ENCODE measurements at places on chromosomes 3 and 15.

DNA sequence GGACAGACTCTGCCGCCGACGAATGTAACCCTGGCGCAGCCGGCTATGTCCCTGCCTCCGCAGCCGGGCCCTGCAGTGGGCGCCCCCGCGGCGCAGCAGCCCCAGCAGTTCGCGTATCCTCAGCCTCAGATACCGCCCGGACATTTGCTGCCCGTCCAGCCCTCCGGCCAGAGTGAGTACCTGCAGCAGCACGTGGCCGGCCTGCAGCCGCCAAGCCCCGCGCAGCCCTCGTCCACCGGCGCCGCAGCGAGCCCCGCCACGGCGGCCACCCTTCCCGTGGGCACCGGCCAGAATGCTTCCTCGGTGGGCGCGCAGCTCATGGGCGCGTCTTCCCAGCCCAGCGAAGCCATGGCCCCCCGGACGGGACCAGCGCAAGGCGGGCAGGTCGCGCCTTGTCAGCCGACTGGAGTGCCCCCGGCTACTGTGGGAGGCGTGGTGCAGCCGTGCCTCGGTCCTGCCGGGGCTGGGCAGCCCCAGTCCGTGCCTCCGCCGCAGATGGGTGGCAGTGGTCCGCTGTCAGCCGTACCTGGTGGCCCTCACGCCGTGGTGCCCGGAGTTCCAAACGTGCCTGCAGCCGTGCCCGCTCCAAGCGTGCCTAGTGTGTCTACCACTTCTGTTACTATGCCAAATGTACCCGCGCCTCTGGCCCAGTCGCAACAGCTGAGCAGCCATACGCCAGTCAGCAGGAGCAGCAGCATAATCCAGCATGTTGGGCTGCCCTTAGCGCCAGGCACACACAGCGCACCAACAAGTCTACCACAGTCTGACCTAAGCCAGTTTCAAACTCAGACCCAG is 2.4 kb downstream of the TSC22D2 start:
- no peak for DNase-seq

DNA sequence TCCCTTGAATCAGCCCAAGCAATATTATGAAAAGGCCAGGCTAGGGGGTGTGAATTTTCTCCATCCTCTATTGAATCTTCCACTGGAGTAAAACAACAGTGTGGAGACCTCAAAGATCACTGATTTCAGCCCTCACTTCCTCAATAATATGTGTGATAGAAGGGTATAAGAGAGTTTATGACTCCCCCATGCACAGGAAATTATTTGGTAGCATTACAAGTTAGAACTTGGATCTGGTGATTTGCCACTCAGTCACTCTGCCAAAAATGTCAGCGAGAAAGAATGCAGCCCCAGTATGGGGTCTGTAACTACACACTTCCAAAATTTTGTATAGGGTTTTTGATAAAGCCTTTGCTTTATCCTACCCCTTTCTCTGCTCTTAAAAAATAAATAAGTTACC is 81.0 kb upstream of the KCNMB2 start:
- DNase-seq = no peak

DNA sequence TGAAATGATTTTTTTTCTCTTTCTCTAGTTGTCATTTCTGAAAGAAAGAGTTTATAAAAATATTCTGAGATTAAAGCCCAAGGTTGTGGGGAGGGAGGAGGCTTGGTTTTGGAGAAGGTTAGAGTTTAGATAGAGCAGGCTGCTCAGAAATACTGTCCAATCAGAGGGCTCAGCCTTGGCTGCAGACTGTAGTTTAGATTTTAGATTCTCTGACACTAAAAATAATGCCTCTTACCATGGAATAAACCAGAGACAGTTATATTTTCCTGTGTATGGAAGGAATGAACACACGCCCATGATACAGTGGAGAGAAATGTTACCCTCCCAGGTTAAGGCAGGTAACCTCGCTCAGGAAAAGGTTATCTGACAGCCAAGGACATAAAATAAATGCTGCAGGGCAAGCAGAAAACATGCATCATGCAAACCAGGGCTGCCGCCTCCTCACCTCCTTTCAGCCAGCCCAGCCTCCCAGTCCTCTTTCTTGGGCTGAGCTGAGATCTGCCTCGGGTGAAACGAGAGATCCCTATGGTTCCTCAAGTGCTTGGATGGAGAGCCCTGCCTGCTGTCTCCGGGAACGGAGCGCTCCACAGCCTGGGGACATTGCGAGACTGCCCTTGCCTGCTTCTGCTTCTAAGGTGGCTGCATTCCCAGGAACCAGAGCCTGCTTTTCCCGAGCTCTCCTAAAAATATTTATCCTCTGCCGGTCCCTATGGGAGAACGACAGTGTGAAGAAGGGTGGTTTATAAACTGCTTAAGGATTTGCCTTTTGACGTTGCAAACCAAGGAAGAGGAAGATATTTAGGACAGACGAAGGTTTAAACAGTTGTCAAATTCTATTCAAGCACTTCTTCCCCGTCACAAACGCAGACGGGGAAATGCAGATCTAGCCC is 848 bp downstream of the NCEH1 start:
- DNase-seq = no peak

DNA sequence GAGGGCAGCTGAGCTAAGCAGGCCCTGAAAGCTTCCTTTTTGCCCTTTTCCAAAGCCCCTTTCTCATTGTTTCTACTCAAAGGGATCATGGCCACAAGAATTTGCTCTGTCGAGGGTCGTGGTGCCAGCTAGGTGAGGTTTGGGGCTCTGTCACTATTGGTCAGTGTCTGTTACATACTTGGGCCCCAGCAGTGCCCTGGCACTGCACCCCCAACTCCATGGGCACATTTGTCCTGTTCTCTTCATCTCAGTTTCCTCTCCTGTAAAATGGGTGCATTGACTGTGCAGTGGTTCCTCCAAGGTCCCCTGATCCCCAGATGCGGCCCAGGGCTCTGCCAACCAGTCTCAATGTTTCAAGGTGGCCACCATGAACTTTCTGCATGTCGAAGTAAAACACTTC is 62.1 kb downstream of the SLC6A6 start:
- DNase-seq = no peak

- DNase-seq = no peak
Observed at GRCh38 chr3:117587416-117587815, 877.8 kb downstream of the TUSC7 start.

- no peak for DNase-seq
Observed at GRCh38 chr3:111971533-111972130, 7.2 kb upstream of the ABHD10 start.

DNA sequence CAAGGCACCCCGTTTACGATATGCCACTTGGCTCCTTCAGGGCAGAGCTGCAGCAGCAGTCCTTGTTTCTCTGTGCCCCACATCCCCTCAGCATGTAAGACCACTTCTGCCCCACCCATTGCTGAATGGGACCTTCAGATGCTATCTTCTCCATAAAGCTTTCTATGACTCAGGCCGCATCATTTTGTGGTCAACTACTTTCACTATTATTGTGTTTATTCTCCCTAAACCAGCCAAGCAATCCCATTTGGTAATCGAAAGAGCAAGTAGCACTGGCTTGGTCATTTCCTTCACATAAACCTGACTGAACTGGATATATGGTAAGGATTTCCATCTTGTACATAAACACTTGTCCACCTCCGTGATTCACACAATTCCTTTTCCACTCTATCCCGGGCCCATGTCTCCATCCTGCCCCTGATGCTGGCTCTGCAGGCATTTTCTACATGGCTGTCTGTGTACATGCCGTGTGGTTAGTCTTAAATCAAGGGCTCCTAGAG is 25.7 kb downstream of the LIPC start:
- DNase-seq = peak; percentile 80

DNA sequence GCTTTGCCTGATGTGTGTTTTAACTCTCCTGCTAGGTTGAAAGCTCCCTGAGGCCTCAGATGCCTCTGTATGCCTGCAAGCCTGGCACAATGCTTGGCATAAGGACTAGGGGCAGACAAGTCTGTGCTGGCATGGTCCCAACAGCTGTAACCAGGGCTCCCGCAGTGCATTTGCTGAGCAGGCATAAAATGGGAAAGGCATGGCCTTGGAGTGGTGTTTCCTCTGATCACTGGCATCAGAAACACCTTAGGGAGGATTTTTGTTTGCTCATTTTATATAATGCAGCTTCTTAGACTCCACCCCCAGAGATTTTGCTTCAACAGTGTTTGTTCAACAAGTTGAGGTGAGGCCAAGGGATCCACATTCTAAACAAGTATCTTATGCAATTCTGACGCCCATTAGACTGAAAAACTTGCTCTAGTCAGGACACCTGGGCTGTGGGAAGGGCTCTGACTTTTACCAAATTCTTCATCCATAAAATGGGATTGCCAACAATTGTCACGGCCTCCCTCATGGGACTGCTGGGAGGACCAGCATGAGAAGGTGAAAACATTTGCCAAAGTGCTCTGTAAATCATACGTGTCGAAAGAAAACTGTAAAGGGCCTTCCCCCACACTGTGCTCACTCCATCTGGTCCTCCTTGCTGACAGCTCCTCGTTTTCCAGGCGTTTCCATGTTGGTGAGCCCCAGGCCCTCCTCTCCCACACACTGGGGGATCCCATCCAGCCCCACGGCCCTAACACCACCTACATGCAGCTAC is 43.1 kb downstream of the STARD5 start:
- DNase-seq = no peak

GRCh38 chr15:62887113-62887570 is 155.4 kb upstream of the TPM1 start:
- DNase-seq = no peak

GRCh38 chr15:98874773-98875172 is 132.8 kb downstream of the PGPEP1L start:
- no peak for DNase-seq

- DNase-seq = no peak
Observed at GRCh38 chr3:128984596-128984995, 9.3 kb downstream of the CFAP92 start.

- no peak for DNase-seq
Observed at GRCh38 chr15:65412556-65412955, 10.2 kb downstream of the IGDCC4 start.

DNA sequence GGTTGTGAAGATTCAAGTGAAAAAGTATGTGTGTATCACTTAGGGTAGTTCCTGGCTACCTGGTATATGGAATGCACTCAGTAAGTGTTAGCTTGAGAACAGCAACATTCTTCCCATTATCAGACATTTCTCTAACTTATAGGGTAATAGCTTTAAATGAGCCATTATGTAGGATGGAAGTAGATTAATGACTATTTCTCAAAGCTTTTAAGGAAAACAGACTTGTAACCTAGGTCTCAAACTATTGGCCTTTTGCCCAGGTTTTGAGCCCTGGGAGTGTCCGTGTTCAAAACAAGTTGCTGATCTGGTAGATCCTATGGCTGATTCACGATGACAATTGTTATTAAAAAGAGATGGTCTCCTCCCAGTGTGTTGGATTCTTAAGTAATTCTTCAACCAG is 129.1 kb upstream of the UMPS start:
- DNase-seq = no peak

GRCh38 chr3:67715971-67716370 is 61.6 kb upstream of the SUCLG2 start:
- DNase-seq = no peak

GRCh38 chr15:55218056-55218455 is 21.3 kb upstream of the RSL24D1 start:
- no peak for DNase-seq

DNA sequence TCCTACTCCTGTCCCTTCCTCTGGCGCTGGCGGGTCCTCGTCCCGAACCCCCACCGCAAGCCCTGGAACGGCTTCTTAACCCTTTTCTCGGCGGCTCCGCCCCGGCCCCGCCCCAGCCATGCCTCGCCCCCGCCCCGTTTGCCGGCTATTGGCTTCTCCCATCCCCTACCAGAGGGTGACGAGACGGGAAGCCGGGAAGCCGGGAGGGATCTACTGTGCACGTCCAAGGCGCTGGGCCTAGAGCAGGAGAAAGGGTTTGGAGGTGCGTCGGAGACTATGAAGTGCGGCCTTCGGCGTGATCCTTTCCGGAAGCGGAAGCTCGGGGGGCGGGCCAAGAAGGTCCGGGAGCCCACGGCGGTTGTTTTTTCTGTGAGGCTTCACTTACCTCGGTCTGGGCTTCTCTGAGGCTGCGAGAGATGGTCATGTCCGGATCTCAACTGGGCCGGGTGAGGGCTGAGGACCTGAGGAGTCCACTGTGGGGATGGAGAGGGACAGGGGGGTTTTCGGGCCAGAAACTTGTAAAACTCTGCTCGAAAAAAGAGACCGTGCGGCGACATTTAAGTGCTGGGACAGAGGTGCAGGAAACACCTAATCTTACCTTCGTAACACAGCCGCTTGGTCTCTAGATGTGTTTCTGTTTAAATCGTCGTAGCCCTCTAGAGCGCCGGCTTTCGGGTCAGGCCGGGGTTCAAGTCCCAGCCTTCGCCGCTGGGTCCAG is 21.4 kb downstream of the ROPN1B start:
- DNase-seq = peak; percentile 70

DNA sequence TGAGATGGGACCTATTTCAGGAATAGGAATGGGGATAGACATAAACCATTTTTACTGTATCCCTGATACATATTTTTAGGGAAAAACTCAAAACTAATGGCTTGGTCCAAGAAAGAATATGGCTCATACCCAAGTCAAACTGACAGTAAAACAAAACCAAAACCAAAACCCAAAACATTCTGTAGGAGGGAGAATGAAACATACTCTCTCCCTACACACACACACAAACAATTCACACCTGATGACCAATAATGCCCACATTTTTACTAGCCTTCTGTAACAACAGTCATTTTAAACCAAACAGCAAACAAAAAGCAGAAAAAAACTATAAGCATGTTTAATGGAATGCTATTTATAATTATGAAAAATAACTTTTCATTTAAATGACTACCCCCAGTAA is 74.9 kb downstream of the NBEAL2 start:
- no peak for DNase-seq

GRCh38 chr15:42385206-42385979 is 26.1 kb downstream of the CAPN3 start:
- peak; percentile 27 for DNase-seq

DNA sequence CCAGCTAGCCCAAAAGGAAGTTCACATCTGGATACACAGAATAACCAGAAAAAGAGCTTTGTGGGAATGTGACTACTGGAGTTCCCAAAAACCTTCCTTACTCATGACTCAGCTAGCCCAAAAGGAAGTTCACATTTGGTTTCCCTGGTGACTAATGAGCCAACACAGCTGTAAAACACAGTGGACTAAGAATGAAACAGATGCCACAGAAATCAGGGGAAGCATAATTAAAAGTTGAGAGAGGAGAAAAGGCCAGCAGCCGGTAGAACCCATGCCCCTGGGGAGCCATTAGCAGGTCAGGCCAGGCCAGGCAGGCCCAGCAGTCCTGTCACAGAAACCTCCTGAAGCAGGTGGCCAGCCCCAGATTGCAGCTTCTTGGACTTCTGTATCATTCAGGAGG is 130.3 kb downstream of the GHSR start:
- peak; percentile 84 for DNase-seq

DNA sequence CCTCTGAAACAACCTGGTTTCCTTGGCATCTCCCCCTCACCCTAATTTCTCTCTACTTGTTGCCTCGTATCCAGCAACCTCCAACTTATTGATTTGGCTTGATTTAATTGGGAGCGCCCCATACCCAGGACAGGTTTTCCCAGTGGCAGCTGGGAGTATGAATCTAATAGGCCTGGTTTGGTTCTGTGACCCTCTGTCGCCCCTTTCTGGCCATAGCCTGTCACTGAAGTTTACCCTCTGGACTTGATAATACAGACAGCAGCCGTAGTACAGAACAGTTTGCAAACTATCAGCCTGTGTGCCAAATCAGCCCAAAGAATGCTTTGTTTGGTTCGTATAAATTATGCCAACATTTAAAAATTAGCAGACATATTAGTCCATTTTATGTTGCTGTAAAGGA is 525.1 kb upstream of the GOLIM4 start:
- DNase-seq = no peak

Measured in AG04450 (cell line).